ENCODE measurements at places on chromosomes 6 and 20. TPM values are rescaled to one million over a fixed set of nuclear protein-coding genes. Genes with fewer than 3 reads are reported as not detected.

DNA sequence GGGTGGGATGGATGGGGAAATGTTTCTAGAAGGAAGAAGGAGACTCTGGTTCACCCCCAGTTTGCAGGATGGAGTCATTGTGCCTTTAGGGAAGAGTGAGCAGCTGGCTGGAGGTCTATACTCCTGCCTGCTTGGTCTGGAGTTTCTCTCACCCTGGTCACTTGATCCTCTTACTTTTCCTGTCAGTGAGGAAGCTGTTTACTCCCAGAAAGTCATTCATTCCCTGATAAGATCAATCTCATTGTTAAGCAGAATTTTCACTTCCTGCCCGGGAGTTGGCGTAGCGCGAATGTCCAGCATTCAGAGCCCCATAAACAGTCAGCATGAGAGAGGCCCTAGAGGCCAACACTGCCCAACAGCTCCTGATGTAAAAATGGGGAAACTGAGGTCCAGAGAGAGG lies 70.4 kb upstream of the SIRPA start:
- H3K27ac ChIP-seq = no peak overlapping the region
- H3K4me3 ChIP-seq = no peak overlapping the region
- no peak for DNase-seq
- H3K4me1 ChIP-seq = no peaks in the 10 kb centered on the region

Gene GMDS
- polyA plus RNA-seq = 103 TPM

GRCh38 chr20:13458860-13459451 lies 179.8 kb downstream of the TASP1 start:
- no peak overlapping the region for H3K4me3 ChIP-seq
- DNase-seq = no peak
- H3K27ac ChIP-seq = no peak overlapping the region
- no peaks in the 10 kb centered on the region for H3K4me1 ChIP-seq

GRCh38 chr20:33465481-33466302 lies 22.1 kb upstream of the SNTA1 start:
- no peaks in the 10 kb centered on the region for H3K4me1 ChIP-seq
- H3K36me3 ChIP-seq = no peaks in the 10 kb centered on the region
- no peak overlapping the region for H3K27ac ChIP-seq
- H3K27me3 ChIP-seq = no peaks in the 10 kb centered on the region

- no peak overlapping the region for H3K4me3 ChIP-seq
- DNase-seq = no peak
- peaks cover 7% of the 10 kb centered on the region for H3K4me1 ChIP-seq
- no peak overlapping the region for H3K27ac ChIP-seq
Observed at GRCh38 chr6:142892254-142893021, 52.5 kb downstream of the HIVEP2 start.

Gene C6orf15
- polyA plus RNA-seq = not detected

Gene ESR1
- 0.13 TPM for polyA plus RNA-seq

- no peak overlapping the region for H3K27ac ChIP-seq
- no peak overlapping the region for H3K4me3 ChIP-seq
- no peaks in the 10 kb centered on the region for H3K4me1 ChIP-seq
- DNase-seq = no peak
- no peaks in the 10 kb centered on the region for H3K27me3 ChIP-seq
Observed at GRCh38 chr20:24535941-24536730, 66.7 kb downstream of the SYNDIG1 start.

- no peaks in the 10 kb centered on the region for H3K4me1 ChIP-seq
- H3K4me3 ChIP-seq = no peak overlapping the region
- no peaks in the 10 kb centered on the region for H3K36me3 ChIP-seq
- no peaks in the 10 kb centered on the region for H3K27me3 ChIP-seq
- H3K27ac ChIP-seq = no peak overlapping the region
Observed at GRCh38 chr20:1313236-1313964, 15.5 kb downstream of the SDCBP2 start.

Gene HCK
- polyA plus RNA-seq = 4.0 TPM

GRCh38 chr6:84442208-84442607 lies 214.8 kb upstream of the CEP162 start:
- H3K36me3 ChIP-seq = no peaks in the 10 kb centered on the region
- no peak for DNase-seq
- no peaks in the 10 kb centered on the region for H3K4me1 ChIP-seq
- H3K4me3 ChIP-seq = no peak overlapping the region

DNA sequence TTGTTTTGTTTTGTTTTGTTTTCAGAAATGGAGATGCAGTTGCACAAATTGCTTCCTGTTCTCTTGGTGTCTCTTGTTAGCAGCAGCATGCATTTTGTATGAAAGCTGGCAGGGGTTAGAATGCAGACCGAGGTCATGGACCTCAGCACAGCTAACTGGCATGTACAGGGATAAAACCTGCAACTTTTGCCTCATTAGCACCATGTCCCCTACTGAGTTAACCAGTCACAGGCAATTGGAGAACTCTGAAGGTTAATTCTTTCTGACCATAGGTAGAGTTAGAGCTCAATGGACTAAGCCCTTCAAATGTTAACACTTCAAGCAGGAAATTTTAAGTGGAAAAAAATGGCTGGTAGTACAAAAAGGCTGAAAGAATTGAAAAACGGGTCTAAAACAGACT lies 377.1 kb downstream of the ADGRB3 start:
- no peaks in the 10 kb centered on the region for H3K36me3 ChIP-seq
- no peak overlapping the region for H3K27ac ChIP-seq
- H3K4me3 ChIP-seq = no peak overlapping the region
- no peaks in the 10 kb centered on the region for H3K27me3 ChIP-seq
- DNase-seq = no peak
- H3K4me1 ChIP-seq = no peaks in the 10 kb centered on the region

DNA sequence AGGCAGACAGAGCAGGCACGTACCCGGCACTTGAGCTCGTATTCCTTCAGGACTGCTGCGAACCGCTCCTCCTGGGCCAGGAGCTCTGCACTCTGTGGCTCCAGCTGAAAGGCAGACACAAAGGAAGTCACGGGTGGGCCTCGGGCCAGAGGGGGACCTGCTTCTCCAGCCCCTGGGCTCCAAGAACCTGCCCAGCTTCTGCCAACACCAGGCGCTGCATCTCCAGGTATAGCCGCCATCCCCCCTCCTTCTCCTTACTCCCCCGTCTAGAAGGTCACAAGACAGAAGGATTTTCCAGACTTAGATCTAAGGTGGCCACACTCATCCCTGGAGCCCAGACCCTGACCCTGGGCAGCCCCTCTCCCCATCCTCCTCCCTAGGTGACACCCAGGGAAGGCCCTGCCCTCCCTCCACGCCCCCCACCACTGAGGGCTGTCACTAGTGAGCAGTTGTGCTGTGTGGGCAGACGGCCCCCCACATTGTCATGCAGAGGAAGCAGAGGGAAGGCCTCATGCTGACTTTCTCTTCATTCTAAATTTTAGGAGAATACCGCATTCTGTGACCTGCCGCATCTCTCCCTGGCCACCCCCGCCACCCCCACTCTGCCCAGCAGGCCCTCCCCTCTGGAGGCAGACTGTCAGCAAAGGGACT lies 81.9 kb downstream of the GINS1 start:
- no peak for DNase-seq
- no peak overlapping the region for H3K27ac ChIP-seq
- no peaks in the 10 kb centered on the region for H3K4me1 ChIP-seq
- H3K27me3 ChIP-seq = no peaks in the 10 kb centered on the region

DNA sequence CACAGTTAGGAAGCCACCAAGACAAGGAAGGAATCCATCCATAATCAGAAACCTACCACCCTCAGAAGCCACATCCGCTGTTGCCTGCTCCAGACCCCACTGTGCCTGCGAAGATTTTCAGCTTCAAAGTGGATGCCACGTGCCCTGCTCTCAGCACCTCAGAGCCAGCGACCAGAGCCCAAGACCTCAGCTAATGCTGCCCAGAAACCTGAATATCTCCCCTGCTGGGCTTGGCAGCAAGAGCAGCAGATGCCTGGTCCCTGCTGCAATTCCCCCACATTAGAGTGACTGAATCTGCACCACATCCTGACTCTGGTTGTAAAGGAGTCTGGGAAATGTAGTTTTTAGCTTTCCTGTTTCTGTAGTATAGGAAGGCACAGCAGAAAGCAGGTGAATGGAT lies 10.7 kb upstream of the ULBP3 start:
- H3K27me3 ChIP-seq = no peaks in the 10 kb centered on the region
- H3K36me3 ChIP-seq = no peaks in the 10 kb centered on the region
- no peak overlapping the region for H3K27ac ChIP-seq
- H3K4me3 ChIP-seq = no peak overlapping the region
- H3K4me1 ChIP-seq = no peaks in the 10 kb centered on the region
- no peak for DNase-seq
